ENCODE measurements at places on chromosomes 7 and 10.
A peak's percentile ranks its signal among the peaks of the same experiment; 100 is the strongest.

GRCh38 chr7:50679218-50680007, 103.3 kb downstream of the GRB10 start:
- peak; percentile 73 for DNase-seq

GRCh38 chr10:1043532-1043995, 5.4 kb downstream of the IDI1 start:
- peak; percentile 50 for DNase-seq

GRCh38 chr7:122520971-122521555, 177.9 kb downstream of the RNF133 start:
- DNase-seq, result no peak

DNA sequence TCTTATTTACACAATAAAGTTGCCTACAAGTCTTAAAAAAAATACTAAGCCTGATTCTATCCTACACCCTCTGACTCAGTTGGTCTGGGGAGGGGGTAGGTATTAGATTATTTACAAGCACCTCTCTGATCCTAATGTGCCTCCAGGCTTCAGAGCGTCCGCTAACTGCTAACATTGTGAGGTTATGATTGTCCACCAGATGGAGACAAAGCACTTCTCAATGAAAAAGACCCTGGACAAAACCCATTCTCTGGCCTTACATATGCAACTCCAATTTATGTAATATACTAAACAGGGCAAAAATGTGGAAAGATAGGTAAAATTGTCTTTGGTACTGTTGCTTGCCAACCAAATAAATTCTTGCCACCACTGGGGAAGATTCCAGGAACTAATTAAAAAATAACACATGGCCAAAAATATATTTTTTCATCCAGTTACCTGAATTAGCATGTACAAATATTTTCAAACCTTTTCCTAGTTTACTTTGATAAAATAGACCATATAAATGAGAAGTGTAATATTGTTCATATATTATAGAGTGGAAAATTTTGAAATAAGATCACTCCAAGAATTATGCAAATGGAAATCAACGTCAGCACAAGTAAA, 92.4 kb downstream of the KIF20B start:
- DNase-seq, result peak; percentile 65

- DNase-seq, result no peak
Observed at GRCh38 chr10:128001849-128002248, 94.9 kb downstream of the PTPRE start.

- DNase-seq, result no peak
Observed at GRCh38 chr10:30598105-30598776, 31.3 kb downstream of the LYZL2 start.

GRCh38 chr10:43390759-43391158, 18.2 kb downstream of the HNRNPF start:
- no peak for DNase-seq

- no peak for DNase-seq
Observed at GRCh38 chr10:122465401-122466040, 4.2 kb downstream of the HTRA1 start.

DNA sequence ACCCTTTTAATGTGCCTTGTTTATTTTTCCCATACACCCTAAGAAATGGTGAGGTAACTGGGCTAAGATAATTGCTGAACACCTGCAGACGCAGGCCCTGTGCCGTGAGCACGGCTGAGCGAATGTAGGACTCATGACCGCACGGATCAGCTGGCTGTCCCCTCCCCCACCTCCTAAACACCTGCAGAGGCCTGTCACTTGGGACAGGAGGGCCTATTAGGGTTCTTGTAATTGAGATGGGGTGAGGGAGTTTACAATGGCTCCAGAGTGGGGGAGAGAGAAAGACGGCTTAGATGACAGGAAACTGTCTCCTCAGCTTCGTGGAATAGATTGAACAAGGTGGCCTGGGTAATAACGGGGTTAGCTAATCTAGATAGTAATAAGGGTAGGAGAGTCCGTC, 291.7 kb upstream of the HABP2 start:
- no peak for DNase-seq

DNA sequence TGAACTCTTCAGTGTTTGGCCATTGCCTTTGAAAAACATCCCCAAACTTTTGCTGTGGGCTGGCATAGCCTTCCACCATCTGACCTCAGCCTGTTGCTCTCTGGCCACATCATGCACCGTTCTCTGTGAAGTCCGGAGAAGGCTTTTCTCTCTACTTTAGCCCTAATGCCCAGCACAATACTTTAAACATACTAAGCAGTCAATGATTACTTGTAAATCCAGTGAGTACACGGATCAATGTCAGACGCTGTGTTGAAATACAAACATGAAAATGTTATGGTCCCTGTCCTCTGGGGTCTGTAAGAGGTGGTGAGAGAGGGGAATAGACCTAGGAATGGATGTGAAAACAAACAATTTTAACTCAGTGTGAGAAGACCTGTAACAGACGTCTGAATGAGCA, 297.9 kb downstream of the PLXDC2 start:
- DNase-seq, result no peak

DNA sequence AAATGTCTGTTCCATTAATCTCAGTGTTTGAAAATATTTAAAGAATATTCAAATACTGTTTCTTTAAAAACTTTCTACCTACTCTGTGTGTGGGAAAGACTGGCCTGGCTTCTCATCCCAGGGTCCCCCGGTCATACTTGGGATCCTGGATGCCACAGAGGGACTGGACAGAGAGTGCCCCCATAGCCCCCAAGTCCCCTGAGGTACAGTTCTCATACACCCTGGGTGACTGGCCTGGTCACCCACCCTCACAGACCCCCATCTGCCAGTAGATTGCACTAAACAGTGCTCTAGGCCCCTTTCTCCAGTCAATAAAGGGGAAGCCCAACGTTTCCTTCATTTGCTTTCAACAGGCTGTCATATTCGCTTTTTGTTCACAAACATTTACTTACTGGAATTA, 3.0 kb downstream of the TMEM273 start:
- DNase-seq, result no peak

DNA sequence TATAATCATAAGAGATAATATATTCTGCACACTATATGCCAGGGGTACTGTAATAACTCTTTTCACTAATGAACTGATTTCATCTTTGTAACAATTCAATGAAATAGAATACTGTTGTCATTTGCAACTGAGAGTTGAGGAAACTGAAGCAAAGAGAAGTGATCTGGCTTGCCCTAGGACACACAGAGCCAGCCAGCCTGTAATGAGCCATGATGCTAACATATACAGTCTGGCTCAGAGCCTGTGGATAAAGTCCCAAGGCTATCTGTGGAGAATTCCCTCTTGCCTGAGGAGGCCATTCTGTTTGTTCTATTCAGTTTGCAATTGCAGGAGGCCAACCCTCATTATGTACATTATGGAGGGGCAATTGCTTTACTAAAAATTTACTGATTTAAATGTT, 241.3 kb downstream of the CXCL12 start:
- DNase-seq, result no peak

DNA sequence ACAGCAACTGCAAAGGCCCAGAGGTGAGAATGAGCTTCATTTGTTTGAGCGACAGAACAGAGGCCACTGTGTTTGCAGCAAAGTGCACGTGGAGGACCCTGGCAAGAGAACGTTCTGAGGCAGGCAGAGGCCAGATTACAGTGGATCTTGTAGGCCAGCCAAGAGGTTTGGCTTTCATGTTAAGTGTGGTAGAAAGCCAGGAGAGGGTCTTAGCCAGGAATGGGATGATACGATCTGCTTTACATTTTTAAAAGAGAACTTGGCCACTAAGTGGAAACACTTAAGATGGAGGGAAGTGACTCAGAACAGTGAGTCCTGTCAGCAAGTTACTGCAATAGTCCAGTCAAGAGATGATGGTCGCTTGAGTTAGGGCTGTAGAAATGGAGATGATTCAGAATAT, 4.6 kb downstream of the CCDC136 start:
- no peak for DNase-seq

GRCh38 chr10:20091698-20092097, 275.5 kb downstream of the PLXDC2 start:
- DNase-seq, result no peak

DNA sequence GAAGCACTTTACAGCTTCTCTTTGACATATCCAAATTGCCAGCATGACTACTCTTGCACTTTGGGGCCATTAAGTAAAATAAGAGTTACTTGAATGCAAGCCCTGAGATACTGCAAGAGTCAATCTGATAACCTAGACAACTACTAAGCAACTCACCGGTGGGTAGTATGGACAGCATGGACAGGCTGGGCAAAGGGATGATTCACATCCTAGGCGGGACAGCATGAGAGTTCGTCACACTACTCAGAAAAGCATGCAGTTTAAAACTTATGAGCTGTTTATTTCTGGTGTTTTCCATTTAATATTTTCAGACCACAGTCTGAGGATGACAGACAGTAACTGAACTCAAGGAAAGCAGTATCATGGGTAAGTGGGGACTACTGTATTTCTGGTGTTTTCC, 84.0 kb downstream of the ORC5 start:
- DNase-seq, result no peak

DNA sequence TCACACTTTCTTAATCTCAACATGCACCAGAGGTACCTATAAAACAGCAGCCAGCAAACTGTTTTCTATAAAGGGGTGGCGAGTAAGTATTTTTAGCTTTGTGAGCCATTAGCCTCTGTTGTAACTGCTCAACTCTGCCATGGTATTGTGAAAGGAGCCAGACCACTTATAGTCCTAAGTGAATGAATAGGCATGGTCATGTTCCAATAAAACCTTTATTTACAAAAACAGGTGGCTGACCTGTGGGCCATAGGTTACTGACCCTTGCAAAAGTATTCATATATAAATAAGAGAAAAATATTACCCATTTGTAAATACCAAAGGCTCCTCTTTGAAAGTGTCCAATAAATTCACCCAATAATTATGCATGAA, 50.3 kb downstream of the ICA1 start:
- no peak for DNase-seq
